Psoas muscle (tissue), 8 donors: ENCODE measurements at places on chromosomes 12 and 14. TPM values are rescaled to one million over a fixed set of nuclear protein-coding genes. Genes with fewer than 3 reads are reported as not detected.
A peak's percentile ranks its signal among the peaks of the same experiment; 100 is the strongest.

The C12orf56 gene
- total RNA-seq = not detected

The SCFD1 gene
- 49.8 TPM for total RNA-seq

GRCh38 chr14:77761205-77761931, 412 bp upstream of the SNW1 start:
- peaks cover 25% of the 10 kb centered on the region for H3K4me1 ChIP-seq
- peaks cover 2% of the 10 kb centered on the region for H3K36me3 ChIP-seq
- H3K4me3 ChIP-seq = peak overlapping the region; percentile 99
- H3K27me3 ChIP-seq = no peaks in the 10 kb centered on the region
- DNase-seq = peak; percentile 40

GRCh38 chr12:8950702-8951478, 1.4 kb upstream of the M6PR start:
- peaks cover 24% of the 10 kb centered on the region for H3K4me1 ChIP-seq
- H3K27ac ChIP-seq = peak overlapping the region; percentile 99
- no peak for DNase-seq
- H3K4me3 ChIP-seq = peak overlapping the region; percentile 80
- H3K27me3 ChIP-seq = no peaks in the 10 kb centered on the region

The BCDIN3D gene
- 3.5 TPM for total RNA-seq

DNA sequence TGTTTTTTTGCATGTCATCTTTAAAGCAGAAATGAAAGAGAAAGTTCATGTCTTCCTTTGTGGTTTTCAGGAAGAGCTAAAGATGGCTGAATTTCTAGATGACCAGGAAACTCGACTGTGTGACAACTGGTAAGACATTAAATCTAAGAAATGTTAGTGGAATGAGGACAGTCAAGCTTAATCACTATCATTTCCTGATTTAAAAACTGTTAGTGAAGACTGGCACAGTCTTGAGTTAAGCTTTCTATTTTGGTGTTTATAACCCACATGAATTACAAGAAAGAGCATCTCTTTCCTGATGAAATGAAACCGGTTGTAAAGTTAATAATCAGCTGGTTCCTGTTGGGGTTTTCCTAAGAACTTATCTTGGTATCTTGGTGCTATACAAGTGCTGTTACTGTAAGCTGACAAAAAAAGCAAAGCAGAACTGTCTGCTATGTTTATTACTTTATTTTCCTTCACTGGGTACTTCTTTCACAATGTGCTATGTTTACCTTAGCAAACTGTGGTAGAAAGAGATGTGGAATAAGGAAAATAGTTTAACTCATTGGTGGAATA, 5.2 kb downstream of the TRAFD1 start:
- peaks cover 30% of the 10 kb centered on the region for H3K4me1 ChIP-seq
- H3K27me3 ChIP-seq = no peaks in the 10 kb centered on the region
- H3K36me3 ChIP-seq = no peaks in the 10 kb centered on the region
- H3K4me3 ChIP-seq = peak overlapping the region; percentile 4

The OTOGL gene
- 0.30 TPM for total RNA-seq

GRCh38 chr14:53655080-53655785, 301.4 kb downstream of the BMP4 start:
- H3K36me3 ChIP-seq = no peaks in the 10 kb centered on the region
- DNase-seq = no peak
- H3K27ac ChIP-seq = no peak overlapping the region
- H3K4me1 ChIP-seq = no peaks in the 10 kb centered on the region
- H3K27me3 ChIP-seq = no peaks in the 10 kb centered on the region
- no peak overlapping the region for H3K4me3 ChIP-seq

DNA sequence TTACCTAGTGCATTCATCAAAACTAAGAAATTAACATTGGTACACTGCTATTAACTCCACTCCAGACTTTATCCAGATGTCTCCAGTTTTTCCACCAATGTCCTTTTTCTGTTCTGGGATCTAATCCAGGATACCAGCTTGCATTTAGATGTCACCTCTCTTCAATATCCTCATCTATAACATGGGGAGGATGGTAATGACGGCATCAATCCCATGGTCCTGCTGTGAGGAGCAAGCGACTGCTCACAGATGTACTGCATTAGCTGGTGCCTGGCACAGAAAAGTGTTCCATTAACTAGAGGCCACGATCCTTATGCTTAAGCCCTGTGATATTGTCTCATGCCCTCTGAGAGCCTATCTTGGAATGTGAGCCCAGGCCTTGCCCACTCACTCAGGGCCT, 53.8 kb downstream of the CALM1 start:
- DNase-seq = no peak
- H3K4me1 ChIP-seq = no peaks in the 10 kb centered on the region
- no peaks in the 10 kb centered on the region for H3K27me3 ChIP-seq
- no peak overlapping the region for H3K27ac ChIP-seq

The NRXN3 gene
- total RNA-seq = 0.51 TPM

The KRT74 gene
- not detected for total RNA-seq

DNA sequence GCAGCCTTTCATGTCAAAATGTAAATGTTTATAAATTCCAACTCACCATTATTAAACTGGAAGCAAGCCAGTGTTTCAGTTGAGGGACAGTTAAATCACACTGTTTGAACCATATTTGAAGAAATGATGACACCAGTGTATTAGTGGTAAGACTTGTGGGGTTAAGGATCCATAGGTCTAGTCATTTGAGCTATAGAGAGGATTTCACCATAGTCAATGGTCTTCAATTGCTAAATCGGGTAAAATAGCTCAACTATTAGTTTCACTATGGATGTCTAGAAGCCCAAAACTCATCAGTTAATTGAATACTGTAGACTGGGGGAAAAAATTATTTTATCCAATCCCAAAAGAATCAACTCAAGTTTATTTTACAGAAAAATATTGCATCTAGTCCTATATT, 659.1 kb downstream of the NRXN3 start:
- DNase-seq = no peak
- no peaks in the 10 kb centered on the region for H3K4me1 ChIP-seq
- H3K36me3 ChIP-seq = no peaks in the 10 kb centered on the region
- no peaks in the 10 kb centered on the region for H3K27me3 ChIP-seq
- H3K27ac ChIP-seq = no peak overlapping the region
- H3K4me3 ChIP-seq = no peak overlapping the region

GRCh38 chr12:26374934-26375680, 179.7 kb downstream of the SSPN start:
- H3K27me3 ChIP-seq = no peaks in the 10 kb centered on the region
- no peaks in the 10 kb centered on the region for H3K36me3 ChIP-seq
- no peak overlapping the region for H3K4me3 ChIP-seq

The SLC5A8 gene
- not detected for total RNA-seq

GRCh38 chr12:3445119-3445978, 45.7 kb upstream of the PRMT8 start:
- H3K36me3 ChIP-seq = no peaks in the 10 kb centered on the region
- no peaks in the 10 kb centered on the region for H3K27me3 ChIP-seq
- no peak for DNase-seq

The CFL2 gene
- total RNA-seq = 767 TPM

DNA sequence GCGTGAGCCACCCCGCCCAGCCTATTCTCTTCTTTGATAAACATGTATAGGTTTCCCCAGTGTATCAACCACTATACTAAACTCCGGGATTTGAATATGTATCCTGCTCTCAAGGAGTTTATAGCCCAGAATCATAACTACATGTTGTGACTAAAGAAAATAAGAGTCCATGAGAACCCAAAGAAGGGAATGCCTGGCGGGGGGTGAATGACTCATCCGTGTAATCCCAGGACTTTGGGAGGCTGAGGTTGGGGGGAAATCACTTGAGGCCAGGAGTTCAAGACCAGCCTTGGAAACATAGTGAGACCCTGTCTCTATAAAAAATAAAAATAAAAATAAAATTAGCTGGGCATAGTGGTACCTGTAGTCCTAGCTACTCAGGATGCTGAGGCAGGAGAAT, 57.2 kb downstream of the SIX6 start:
- no peak overlapping the region for H3K27ac ChIP-seq
- no peak overlapping the region for H3K4me3 ChIP-seq
- no peaks in the 10 kb centered on the region for H3K36me3 ChIP-seq
- no peaks in the 10 kb centered on the region for H3K4me1 ChIP-seq
- H3K27me3 ChIP-seq = no peaks in the 10 kb centered on the region
